ENCODE measurements at places on chromosomes 5 and 9.

DNA sequence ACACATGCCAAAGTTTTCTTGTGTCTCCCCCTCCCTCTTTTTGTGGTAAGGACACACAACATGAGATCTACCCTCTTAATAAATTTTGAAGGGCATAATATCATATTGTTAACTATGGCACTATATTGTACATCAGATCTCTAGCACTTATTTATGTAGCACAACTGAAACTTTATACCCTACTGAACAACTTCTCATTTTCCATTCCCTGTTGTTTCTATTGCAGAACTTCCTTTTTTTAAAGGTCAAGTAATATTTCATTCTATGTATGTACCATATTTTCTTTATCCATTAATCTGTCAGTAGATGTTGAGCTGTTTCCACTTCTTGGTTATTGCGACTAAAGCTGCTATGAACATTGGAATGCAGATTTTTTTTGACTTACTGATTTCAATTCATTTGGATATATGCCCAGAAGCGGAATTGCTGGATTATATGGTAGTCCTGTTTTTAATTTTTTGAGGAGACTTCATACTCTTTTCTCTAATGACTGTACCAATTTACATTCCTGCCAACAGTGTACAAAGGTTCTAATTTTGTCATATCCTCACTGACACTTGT lies 305.3 kb downstream of the PRR16 start:
- peak; percentile 52 for DNase-seq

DNA sequence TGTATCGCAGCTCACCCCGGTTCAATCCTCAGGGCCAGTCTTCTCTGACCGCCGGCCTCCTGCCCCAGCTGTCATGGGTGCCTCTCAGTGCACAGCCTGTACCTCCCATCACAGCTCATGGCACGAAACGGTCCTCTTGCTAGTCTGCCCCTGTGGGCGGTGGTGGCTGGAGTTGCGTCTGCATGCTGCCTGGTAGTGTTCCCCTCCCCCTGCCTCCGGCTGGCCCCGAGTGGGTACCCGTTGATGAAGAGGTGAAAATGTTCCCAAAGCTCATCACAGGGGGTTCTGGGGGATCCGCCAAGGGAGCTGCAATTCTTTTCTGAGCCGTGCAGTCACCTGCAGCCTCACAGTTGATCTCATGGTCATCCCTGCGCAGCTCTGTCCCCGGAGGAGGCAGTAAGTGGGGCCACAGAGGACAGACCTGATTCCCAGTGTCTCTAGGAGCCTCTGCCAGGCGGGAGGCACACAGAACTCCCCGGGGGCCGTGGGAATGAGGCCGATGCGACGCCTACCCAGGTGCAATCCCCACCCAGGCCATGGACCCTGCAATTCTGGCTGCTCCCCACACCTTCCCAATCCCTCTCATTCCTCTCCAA lies 34.7 kb upstream of the FIBCD1 start:
- DNase-seq, result no peak

DNA sequence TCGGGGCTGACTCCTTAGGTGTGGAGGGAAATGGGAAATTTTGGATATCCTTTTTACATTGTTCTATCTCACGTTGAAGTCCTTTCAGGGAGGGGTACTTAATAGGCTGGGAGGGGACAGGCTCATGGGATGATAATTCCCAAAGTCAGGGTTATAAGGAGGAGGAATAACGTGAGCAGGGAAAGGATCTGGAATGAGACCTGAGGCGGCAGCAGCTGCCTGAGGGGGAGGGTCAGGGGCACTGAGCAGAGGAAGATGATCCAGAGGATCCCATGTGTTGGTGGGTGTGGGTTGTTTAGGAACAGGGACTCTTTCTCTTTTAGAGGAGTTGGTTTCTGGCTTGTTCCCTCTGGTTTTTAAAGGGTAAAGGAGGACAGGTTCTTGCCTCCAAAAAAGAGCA lies 18.7 kb downstream of the IFT74 start:
- no peak for DNase-seq

DNA sequence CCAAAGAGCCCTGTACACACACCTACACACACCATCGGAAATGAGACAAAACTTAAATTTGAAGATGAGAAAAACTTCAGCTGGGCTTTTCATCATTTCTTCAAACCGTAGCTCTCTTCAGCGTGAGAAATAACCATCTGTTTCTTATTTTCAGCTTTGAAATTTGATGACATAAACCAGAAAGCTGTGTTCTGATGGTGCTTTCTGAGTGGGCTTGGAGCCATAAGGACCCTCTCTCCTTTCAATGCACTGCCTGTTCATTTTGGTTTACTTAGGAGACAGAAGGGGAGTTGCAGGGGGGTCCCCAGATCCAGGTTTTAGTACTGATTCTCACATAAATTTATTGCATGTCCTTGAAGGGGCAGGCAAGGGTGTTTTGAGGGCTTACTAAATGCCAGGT lies 9.5 kb downstream of the FBXO10 start:
- DNase-seq, result no peak

DNA sequence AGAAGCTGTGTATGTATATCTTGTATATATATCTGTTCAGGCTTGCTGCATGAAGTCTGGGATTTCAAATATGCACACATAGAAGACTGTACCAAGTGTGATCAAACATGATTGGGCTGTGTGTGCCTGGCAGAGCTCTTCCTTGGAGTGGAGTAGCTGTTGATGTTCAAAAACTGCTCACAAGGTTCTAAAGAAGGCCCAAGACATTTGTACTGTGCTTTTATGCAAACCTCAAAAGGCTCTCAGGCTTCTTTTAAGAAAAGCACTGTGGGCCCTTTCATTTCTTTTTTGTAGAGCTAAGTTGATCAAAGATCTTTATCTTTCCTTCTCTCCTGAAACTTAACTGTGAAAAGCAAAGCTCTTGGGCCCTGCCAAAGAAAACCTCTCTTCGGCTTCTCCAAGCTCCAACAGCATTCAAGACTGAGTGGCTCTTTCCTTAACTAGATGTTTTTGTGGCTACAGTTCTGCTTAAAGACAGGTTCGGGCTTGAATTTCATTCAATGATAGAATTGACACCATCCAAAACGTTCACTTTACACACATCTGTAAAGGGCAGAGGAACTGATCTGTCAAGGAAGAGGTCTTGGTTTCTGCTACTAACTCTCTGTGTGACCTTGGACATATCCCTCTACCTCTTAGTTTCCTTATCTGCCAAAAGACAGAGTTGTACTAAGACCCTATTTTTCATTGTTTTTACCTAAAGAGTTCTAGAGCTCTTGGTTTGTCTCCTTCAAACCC lies 105.8 kb upstream of the IL6ST start:
- DNase-seq, result no peak

DNA sequence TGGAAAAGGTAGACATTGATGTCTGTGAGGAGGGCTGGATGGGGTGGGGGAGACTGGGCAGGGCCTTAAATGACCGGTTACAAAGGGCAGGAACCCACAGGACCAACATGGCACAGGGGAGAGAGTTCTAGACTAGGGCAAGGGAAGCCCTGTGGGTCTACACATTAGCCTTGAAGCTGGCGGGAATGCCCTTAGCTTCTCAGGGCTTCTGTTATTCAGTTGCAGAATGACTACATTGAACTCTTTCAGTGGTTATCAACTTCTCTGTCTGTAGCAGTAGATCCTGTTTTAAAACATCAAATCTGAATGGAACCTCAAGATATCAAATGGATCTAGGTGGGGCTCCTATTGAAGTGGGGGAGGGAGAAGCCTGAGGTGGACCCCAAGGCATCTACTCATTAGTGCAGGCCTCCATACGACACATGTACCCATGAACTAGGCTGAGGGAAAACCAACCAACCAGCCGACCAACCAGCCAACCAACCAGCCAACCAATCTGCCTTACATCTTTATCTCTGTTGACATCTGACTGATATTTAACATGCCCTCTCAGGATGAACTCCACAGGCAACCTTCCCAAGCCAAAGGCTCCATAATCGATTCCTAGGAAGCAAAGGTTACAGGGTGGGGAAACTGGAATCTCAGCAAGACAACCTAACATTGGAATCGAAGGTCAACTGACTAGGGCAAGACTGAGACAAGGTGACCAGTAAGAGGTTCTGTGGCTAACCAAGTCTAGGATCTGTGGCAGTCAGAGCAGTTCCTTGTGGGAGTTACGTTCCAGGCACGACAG lies 48.3 kb downstream of the DAP start:
- no peak for DNase-seq

GRCh38 chr9:127418037-127418471 lies 6.1 kb upstream of the ZNF79 start:
- no peak for DNase-seq

DNA sequence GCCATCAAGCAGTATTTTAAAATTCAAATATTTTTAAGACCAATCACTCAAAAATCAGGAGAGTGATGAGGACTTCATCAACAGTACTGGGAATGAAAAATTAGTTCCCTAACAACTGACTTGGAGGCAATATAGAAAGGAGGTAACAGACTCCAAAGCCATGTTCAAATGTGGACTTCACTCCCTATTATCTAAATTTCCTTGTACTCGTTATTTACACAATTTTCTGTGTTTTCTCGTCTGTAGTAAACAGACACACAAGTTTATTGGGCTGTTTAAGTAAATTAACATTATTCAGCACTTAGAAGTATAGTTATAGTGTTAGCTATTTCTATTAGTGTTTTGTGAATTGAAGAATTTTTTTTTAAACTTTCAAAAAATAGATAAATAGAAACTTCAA lies 159.5 kb upstream of the FTMT start:
- DNase-seq, result no peak

DNA sequence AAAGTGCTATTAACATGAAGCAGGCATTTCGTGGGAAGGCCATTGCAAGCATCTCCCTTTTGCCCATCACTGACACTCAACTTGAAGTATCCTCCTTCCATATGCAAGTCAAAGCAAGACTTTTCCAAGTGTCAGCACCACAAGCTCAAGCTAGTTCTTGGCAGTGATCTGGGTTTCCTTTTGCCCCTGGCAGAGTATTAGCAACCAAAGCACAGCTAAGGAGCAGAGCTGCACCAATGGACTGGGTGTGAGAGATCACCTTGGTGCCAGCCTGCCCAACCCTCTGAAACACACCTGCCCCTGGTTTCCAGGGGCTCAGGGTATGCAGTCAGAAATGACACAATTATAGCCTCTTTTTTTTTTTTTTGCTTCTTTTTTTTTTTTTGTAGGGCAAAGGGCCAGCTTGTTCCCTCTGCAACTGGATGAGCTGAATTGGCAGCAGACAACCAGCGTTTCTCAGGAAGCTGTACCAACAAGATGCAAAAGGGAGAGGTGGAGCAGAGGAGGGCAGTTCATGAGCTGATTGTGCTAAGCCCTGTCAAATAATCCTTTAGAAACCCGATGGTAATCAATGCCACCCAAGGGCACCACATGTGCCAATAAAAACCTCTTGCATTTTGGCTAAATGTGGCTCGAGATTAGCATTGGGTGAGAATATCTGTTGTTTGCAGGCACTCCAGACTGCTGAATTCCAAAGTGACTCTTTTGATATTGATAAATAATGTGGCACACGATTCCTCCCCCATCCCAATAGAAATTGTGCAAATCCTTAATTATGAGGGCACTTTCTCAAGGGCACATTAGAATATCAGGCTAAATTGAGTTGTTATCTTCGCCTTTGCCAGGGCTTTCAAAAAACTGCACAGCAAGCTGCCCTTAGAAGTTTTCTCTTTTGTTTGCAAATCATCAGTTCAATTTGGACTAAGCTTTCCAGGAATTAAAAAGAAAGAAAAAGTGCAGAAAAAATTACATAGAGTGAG lies 192.4 kb downstream of the GAS1 start:
- no peak for DNase-seq

DNA sequence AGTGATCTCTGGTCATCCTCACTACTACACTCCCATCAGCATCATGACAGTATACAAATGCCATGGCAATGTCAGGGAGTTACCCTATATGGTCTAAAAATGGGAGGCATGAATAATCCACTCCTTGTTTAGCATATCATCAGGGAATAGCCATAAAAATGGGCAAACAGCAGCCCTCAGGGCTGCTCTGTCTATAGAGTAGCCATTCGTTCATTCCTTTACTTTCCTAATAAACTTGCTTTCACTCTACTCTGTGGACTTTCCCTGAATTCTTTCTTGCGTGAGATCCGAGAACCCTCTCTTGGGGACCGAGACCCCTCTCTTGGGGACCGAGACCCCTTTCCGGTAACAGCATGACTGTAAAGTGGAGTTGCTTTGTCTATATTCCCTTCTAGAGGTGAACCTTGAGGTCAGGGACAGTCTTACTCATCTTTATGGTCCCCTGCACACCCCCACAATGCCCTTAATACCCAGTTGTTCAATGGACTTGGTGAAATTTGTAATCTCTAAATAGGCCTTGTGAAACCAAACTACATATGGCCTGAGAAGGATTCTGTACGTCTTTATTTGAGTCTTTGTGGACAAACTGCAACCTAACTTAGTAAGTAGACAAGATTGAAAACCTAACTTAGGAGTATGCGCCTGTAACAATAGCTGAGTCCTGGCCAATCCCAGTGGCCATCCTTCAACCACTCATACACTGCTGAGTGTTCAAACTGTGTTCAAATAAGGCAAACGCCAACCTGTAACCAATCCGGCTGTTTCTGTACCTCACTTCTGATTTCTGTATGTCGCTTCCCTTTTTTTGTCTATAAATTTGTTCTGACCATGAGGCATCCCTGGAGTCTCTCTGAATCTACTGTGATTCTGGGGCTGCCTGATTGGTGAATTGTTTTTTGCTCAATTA lies 32.3 kb upstream of the UBTD2 start:
- no peak for DNase-seq

DNA sequence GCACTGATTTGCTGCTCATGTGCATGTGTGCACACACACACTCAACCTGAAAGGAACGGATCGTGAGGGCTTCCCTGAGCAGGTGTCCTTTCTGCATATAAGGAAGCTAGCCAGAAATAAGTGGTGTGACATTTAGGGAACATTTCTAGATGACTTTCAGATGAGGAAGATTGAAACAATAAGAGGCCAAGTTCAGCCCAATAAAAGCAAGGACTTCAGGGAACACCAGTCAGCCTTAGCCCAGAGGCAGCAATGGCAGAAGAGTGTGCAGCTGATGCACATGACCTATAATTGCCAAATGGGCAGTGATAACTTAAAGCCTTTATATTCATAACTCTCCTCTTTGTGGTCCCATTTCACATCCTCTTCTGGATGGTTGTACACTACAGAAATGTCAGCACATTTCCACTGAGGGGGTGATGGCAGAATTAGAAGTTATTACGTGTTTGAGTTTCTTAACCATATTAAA lies 255.5 kb downstream of the TRIM32 start:
- DNase-seq, result no peak

- no peak for DNase-seq
Observed at GRCh38 chr9:84667571-84668195, 1.8 kb upstream of the NTRK2 start.
